Bronchial smooth muscle cell (primary cell): ENCODE measurements at places on chromosomes 16 and 17. TPM values are rescaled to one million over a fixed set of nuclear protein-coding genes. Genes with fewer than 3 reads are reported as not detected.

The NFATC3 gene
- total RNA-seq: 5.0 and 6.0 TPM in 2 replicates

The ZNRF1 gene
- total RNA-seq: 8.7 and 14.9 TPM in 2 replicates

The SCNN1G gene
- total RNA-seq: not detected in 2 replicates

The SHCBP1 gene
- total RNA-seq: 1.5 and 5.7 TPM in 2 replicates
